ENCODE measurements at places on chromosomes 1 and 21.

- DNase-seq: no peak
Measured at GRCh38 chr1:235632506-235633401, 16.8 kb downstream of the GNG4 start.

GRCh38 chr1:237229333-237229732 lies 187.3 kb downstream of the RYR2 start:
- DNase-seq: no peak

- no peak for DNase-seq
Measured at GRCh38 chr1:32890516-32891240, 4.4 kb downstream of the HPCA start.

DNA sequence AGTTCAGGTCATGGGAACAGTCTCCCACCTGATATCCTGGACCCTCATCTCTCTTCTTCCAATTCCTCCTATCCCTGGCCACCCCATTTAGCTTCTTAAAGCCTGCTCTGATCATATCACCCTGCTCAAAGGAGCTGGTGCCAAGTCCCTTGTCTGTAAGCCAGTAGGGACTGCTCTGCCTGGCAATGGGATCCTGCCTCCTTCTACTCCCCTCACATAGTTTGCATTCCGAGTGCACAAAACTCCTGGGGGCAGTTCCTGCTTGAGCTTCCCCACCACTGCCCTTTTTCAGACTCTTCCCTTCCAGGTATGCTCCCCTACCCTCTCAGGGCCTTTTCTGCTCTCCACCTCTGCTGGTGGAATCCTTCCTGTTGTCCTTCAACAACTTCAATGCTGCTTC lies 48.1 kb downstream of the NGF start:
- no peak for DNase-seq

DNA sequence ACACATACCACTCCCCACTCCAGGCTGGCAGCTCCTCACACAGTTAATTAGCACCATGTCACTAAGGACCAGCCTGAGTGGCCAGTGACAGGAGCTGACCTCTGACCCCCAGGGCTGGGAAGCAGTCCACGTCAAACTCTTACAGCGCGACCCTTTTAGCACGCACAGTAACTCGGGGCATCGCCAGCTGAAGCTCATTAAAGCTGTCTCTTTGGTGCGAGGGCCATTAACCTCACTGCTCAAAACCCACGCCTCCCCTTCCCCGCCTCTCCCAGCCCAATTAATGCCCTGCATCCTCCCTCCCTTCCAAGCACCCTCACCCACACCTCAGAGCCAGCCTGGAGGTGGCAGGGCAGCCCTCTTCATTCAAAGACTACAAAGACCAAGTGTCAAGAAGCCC lies 31.7 kb downstream of the DMAP1 start:
- DNase-seq: no peak

GRCh38 chr1:188367661-188368060 lies 1538.9 kb downstream of the PLA2G4A start:
- no peak for DNase-seq

DNA sequence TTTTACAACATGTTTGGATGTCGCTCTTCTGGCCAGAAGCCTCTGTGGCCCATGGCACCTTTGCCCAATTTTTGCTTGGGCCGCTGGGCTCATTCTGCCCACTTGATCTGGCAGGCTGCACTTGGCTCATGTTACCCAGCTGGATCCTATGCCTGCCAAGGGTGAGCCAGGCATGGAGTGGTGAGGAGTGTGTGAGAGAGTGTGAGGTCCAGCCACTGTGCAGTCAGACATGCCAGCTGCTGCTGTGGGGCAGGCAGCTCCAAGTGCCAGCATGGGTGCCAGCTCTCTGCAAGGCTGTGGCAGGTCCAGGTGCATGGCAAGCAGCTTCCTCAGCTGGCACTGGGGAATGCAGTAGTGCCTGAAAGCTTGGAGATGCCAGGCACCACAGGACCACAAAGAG lies 71.0 kb downstream of the EBNA1BP2 start:
- DNase-seq: no peak

GRCh38 chr1:176802316-176802715 lies 339.3 kb downstream of the PAPPA2 start:
- no peak for DNase-seq
